DMS53 (cell line): ENCODE measurements at places on chromosomes 4 and X.

- peak; percentile 62 for DNase-seq
These were observed 213.8 kb upstream of the RADX start for GRCh38 chrX:106397788-106398538.

DNA sequence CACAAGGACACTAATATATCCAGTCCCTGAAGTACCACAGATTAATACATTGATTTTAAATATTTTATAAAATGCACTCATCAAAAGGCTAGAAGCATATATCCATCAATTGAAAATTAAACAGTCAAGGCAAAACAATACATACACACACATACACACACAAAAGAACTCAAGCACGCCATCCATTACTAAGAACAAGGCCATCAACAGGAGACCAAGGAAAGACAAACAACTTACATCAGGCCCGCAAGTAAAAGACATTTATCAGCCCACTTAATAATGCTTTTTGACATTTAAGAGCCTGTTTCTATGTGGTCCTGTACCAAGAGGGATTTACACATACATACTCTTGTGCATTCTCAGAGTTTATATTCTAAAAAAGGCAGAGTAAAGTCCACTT, 50.0 kb upstream of the ZNF827 start:
- DNase-seq = no peak

DNA sequence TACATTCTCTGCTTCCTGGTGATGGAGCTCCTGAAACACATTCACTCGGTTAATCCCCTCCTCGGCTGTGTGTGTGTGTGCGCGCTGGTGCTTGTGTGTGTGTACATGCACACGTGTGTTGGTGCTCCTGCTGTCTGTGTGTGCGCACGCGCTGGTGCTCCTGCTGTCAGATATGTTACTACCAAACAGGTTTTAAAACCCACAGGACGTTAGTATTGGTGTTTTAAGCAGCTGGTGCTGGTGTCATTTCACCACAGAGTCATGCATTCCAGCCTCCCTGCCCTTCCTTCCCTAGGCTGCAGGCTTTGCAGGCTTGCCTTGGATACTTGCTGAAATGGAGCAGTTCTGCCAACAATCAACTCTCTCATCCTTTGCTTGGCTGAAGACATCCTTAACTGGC, 48.1 kb upstream of the CPLX1 start:
- no peak for DNase-seq

DNA sequence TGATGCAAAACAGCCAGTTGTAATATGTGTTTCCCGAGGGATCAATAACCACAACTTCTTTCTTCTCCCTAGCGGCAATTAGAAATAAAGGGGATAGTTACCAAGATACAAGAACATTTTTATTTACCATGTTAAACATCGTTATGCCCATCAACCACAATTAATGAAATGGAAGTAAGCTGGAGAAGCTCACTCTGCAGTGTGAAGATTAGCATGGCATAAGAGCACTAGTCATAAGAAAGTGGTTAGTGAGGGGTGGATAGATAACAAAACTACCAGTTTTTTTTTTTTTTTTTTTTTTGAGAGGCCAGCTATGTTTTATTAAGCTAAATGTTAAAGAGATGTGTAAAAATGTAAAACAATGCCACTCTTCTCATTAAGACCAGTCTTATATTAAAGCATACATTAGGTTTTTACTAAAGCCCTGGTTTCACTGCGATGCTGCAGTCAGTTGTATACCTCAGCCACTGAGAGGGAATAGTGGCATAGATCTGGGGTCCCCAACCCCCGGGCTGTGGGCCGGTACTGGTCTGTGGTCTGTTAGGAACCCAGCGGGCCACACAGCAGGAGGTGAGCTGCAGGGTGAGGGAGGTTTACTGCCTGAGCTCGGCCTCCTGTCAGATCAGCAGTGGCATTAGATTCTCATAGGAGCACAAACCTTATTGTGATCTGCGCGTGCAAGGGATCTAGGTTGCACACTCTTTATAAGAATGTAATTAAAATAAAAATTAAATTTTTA, 27.9 kb upstream of the NFXL1 start:
- DNase-seq = no peak

- DNase-seq = no peak
These were observed 100.7 kb downstream of the NSUN7 start for GRCh38 chr4:40850496-40850895.

- DNase-seq = no peak
These were observed 230.0 kb upstream of the GPC4 start for GRCh38 chrX:133645256-133645655.

GRCh38 chrX:24020306-24020876, 6.6 kb downstream of the KLHL15 start:
- DNase-seq = no peak

GRCh38 chr4:54384563-54384962, 155.5 kb downstream of the PDGFRA start:
- DNase-seq = peak; percentile 64

DNA sequence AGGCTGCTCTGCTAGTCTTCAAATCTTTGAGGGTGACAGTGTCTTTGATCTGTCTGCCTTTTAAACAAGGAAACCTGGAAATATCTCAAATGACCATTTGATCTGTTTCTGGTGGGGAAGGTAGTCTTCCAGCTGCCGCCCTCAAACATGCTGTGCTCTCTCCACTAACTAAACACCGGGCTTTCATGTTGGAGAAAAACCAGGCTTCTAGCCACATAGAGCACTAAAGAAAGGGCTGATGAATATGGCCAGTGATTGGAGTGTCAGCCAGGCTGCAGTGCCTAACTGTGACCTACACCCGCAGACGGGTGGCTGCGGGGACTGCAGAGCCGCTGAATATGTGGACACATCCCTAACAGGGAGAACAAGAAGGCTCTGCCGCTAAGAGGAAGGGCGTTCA, 85.9 kb downstream of the UNC5C start:
- DNase-seq = no peak

GRCh38 chr4:54014666-54015160, 49.7 kb downstream of the CHIC2 start:
- peak; percentile 1 for DNase-seq

DNA sequence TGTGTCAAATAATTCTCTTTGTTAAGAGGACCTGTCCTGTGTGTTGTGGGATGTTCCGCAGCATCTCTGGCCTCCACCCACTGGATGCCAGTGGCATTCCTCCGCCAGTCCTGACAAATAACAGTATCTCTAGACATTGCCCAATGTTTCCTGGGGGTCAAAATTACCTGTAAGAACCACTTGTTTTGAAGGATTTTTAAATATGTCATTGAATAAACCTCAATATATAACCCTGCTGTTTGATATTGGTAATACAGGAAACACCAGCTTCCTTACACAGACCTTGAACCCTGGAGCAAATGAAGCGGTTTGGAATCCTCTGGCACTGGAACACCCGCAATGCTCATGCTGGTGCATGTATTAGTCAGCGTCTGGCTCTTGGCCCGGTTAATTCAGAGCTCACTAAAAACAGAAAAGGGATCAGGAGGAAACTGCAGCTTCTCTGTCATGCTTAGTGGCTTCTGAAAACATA, 101.3 kb downstream of the TBL1X start:
- no peak for DNase-seq

DNA sequence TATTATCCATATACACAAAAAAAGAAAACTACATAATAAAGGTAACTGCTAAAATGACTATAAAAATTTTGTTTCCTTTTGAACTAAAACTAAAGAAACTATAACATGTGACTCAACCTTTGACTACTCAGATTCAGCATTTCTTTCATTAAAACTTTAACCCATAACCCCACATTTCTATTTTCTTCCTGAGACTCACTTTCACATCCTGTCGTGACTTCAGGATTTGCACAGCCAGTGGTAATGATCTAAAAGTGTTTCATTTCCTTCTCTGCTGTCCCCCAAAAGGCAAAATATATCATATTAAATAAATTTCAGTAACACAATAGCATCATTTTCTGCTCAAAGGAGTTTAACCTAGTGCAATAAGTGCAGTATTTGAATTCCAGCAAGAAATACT, 1022.4 kb upstream of the DIAPH2 start:
- no peak for DNase-seq

- DNase-seq = no peak
These were observed 66.2 kb downstream of the FHIP1A start for GRCh38 chr4:151475035-151475714.

- no peak for DNase-seq
These were observed 3.3 kb upstream of the GBA3 start for GRCh38 chr4:22689428-22689827.

DNA sequence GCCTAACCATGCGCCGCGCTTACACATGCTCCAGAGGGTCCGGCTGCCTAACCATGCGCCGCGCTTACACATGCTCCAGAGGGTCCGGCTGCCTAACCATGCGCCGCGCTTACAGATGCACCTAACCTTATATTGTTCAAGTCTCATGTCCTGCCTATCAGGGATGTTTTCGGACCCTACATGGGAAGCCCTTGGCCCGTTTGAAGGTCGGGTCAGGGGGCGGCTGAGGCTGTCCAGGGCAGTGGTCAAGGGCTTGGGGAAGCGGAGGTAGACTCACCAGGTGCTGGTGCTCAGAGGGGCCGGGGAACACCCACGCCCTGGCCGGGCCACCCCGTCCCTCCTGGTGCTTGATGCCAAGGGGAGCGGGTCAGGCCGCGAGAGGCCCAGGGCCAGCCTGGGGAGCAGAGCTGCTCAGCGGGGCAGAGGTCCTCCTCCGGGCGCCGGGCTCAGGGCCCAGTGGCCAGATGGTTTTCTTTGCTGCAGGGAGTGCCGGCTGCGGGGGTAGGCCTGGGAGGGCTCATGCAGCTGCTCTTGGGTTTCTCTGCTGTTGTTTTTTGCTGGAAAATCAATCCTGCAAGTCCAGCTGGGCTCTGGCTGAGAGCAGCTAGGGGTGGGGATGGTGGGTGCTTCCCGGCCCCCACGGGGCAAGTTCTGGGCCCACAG, 35.4 kb upstream of the SPON2 start:
- DNase-seq = no peak

DNA sequence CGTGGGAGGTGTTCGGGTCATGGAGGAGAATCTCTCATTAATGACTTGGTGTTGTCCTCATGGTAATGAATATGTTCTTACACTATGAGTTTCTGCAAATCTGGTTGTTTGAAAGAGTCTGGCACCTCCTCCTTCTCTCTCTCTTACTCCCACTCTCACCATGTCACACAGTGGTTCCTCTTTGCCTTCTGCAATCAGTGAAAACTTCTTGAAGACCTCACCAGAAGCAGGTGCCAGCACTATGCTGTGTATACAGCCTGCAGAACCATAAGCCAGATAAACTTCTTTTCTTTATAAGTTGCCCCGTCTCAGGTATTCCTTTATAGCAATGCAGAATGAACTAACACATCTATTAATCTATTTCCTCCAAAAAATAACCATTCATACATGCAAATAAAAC, 275.0 kb downstream of the ANTXR2 start:
- DNase-seq = no peak

GRCh38 chrX:24520472-24520871, 55.4 kb downstream of the PDK3 start:
- no peak for DNase-seq

- no peak for DNase-seq
These were observed 9.6 kb upstream of the PRDM8 start for GRCh38 chr4:80187677-80188076.

DNA sequence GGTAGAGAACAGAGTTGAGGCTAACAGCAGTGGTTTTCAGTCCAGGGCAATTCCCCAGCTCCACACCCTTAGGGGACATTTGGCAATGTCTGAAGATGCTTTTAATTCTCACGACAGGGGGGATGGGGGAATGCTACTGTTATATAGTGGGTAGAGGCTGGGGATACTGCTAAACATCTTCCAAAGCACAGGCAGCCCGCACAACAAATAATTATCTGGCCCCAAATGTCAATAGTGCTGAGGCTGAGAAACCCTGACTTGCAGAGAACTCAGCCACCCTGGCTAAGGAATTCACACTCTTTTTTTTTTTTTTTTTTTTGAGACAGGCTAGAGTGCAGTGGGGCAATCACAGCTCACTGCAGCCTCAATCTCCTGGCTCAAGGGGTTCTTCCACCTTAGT, 60.6 kb downstream of the POLR2B start:
- no peak for DNase-seq

- DNase-seq = no peak
These were observed 116.1 kb upstream of the ZNF827 start for GRCh38 chr4:146054676-146055075.

DNA sequence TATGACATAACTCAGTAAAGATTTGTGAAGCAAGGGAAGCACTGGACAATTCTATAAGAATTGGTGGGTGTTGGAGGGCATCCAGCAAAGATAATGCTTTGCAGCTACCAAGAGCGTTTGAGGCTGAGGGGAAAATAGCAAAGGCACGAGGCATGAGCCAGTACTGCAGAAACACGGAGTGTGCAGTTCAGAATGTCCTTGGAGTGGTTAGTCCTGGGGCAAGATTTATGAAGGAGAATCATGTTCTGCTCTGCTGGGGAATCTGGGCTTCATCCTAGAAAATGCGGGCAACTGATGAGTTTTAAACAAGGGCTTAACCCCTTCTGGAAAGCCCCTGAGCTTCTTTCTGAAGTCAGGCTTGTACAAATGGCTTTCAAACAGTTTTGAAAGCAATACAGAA, 452.5 kb downstream of the IL15 start:
- no peak for DNase-seq

DNA sequence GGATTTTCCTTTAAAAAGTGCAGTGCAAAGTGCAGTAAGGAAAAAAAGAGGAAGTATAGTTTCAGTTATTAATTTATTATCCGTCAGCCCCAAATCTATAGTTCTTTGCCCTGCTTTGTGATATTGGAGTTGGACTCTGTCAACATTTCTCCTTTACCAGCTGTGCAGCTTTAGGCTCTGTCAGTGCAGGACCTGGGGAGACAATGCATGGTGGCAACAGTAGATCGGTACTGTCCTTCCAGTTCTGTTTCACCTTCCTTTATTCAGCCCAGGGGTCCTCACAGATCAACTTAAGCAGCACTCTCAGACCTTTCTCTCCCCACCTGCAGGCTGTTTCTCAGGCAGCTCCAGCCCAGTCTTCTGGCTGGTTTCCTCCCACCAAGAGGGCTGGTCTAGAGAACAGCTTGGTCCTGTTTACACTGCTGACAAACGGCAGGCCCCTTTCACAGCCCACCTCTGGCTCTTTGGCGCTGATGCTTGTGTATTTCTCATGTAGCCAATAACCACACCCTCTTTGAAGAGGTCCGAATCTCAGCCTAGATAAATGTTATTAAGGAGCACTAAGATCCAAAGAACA, 71.6 kb downstream of the MCUB start:
- DNase-seq = peak; percentile 72

GRCh38 chrX:105462186-105462585, 241.7 kb upstream of the TEX13A start:
- DNase-seq = no peak

- no peak for DNase-seq
These were observed 253.7 kb upstream of the DDX53 start for GRCh38 chrX:22746081-22746480.

- DNase-seq = peak; percentile 83
These were observed 68.6 kb upstream of the SORBS2 start for GRCh38 chr4:185880571-185880970.
